ENCODE measurements at places on chromosomes 3 and 15. TPM values are rescaled to one million over a fixed set of nuclear protein-coding genes. Genes with fewer than 3 reads are reported as not detected.
A peak's percentile ranks its signal among the peaks of the same experiment; 100 is the strongest.

DNA sequence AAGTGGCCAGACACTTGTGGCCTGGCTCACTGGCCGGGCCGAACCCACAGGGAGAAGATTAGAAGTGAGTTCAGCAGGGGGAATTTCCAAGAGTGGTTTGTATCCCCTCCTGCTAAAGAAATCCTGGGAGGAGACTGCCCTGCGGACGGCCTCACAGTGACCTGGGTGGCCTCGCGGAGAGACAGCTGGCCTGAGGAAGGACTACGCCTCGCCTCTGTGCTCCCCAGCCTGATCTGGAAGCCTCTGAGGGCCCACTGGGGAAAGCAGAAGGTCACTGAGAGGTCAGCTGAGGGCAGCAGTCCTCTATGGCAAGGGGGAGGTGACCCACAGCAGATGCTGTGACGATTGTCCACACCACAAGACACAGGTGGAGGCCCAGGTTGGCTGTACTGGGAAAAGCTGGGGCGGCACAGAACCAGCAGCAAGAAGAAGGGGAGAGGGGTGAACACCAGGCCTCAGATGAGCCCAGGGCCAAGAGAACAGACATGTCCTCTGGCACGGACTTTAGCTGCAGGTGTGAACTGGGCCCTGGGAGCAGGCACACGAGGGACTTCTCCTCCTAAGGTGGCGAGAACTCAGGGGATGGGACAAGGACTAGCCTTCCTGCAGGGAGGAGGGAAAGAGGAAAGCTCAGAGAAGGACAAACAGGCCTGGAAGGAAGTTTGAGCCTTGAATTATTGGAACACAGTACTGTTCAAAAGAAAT lies 37.2 kb upstream of the DLG1 start:
- H3K36me3 ChIP-seq = no peaks in the 10 kb centered on the region
- no peaks in the 10 kb centered on the region for H3K4me1 ChIP-seq
- DNase-seq = no peak

DNA sequence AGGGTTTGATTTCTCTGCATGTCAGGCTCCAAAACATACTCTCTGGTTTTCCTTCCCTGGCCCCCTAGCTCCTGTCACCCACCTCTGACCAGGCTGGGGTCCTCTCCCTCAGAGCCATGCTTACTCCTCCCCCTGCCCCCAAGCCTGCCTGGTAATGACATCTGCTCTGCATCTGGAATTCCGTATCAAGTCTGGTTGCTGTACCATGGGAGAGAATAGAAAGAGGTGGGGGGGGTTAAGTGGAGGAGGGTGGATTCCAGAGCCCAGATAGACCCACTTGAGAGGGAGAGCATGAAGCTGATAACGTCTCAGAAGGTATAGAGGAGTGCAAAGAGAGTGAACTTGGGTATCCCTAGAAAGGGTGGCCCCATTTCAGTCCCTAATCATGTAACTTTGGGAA lies 4.2 kb downstream of the IGDCC4 start:
- no peak overlapping the region for H3K27ac ChIP-seq
- H3K36me3 ChIP-seq = no peaks in the 10 kb centered on the region
- no peaks in the 10 kb centered on the region for H3K27me3 ChIP-seq
- no peak for DNase-seq
- no peak overlapping the region for H3K4me3 ChIP-seq
- peaks cover 29% of the 10 kb centered on the region for H3K4me1 ChIP-seq

LTK gene
- total RNA-seq = 9.2 TPM

- no peak overlapping the region for H3K4me3 ChIP-seq
- no peaks in the 10 kb centered on the region for H3K36me3 ChIP-seq
- H3K4me1 ChIP-seq = no peaks in the 10 kb centered on the region
- DNase-seq = no peak
- no peak overlapping the region for H3K27ac ChIP-seq
Measured at GRCh38 chr3:164470471-164470870, 607.8 kb downstream of the SI start.

- no peak for DNase-seq
- no peak overlapping the region for H3K27ac ChIP-seq
- H3K27me3 ChIP-seq = no peaks in the 10 kb centered on the region
- no peak overlapping the region for H3K4me3 ChIP-seq
- no peaks in the 10 kb centered on the region for H3K36me3 ChIP-seq
Measured at GRCh38 chr3:101544161-101544850, 17.4 kb upstream of the TRMT10C start.

MUSTN1 gene
- total RNA-seq = 0.44 TPM

MGLL gene
- 6.8 TPM for total RNA-seq

DNA sequence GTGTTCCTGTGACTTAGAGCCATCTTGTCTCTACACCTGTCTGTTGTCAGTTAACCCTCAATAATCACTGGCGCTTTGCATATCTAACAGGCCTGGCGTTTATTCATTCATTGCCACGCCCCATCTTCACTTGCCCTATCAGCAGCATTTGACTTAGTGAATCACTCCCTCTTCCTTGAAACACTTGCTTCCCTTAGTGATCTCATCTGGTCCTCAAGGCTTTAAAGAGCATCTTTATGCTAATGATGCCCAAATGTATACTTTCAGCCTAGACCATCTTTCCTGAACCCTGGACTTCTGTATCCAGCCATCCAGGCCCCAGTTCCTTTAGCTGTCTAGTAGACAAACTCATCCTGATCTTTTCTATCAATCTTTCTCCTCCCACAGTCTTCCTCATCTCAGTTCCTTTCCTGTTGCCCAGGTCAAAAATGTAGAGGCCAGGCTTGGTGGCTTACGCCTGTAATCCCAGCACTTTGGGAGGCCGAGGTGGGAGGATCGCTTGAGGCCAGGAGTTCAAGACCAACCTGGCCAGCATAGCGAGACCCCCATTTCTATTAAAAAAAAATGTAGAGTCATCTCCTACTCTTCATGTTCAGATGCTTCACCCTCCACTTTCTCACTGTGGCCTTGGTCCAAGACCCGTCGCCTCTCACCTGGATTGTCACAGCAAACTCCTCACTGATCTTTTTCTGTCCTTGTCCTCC lies 1.4 kb upstream of the IGDCC4 start:
- no peaks in the 10 kb centered on the region for H3K36me3 ChIP-seq
- peaks cover 24% of the 10 kb centered on the region for H3K4me1 ChIP-seq
- H3K27ac ChIP-seq = no peak overlapping the region
- H3K4me3 ChIP-seq = no peak overlapping the region
- no peaks in the 10 kb centered on the region for H3K27me3 ChIP-seq

DNA sequence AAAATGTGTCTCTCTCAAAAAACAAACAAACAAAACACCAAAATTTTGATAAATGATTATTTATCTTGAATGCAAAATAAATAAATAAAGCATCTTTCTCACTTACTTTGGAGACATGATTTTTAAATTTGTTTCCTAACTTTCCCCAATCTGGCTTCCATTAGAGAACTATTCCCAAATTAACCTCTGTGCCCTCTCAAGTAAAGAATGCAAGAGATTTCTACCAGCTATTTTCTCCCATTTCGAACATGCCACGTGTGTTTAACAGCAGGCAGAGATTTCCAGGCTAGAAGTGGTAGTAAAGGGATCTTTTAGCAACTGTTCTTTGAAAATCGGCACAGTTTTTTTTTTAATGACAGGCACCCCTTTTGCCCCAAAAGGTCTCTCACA lies 269.1 kb downstream of the SHQ1 start:
- H3K36me3 ChIP-seq = no peaks in the 10 kb centered on the region
- no peak overlapping the region for H3K4me3 ChIP-seq
- H3K27me3 ChIP-seq = no peaks in the 10 kb centered on the region
- no peaks in the 10 kb centered on the region for H3K4me1 ChIP-seq
- no peak for DNase-seq

DNA sequence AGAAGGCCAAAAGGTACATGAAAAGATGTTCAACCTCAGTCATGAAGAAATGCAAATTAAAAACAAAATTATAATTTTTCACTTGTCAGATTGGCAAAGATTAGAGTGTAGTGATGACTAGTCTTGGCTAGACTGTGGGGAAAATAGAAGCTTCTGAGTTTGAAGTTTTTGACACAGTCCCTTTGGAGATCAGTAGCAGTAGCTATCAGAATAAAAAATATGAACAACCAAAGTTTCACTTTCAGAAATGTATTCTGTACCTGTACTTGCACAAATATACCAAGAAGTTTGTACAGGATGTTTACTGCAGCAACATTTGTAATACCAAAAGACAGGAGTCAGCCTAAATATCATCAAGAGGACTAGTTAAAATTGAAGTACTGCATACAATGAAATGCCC lies 14.1 kb downstream of the ATP2C1 start:
- H3K4me3 ChIP-seq = no peak overlapping the region
- no peaks in the 10 kb centered on the region for H3K36me3 ChIP-seq
- no peak for DNase-seq
- no peaks in the 10 kb centered on the region for H3K27me3 ChIP-seq
- H3K4me1 ChIP-seq = no peaks in the 10 kb centered on the region

DNA sequence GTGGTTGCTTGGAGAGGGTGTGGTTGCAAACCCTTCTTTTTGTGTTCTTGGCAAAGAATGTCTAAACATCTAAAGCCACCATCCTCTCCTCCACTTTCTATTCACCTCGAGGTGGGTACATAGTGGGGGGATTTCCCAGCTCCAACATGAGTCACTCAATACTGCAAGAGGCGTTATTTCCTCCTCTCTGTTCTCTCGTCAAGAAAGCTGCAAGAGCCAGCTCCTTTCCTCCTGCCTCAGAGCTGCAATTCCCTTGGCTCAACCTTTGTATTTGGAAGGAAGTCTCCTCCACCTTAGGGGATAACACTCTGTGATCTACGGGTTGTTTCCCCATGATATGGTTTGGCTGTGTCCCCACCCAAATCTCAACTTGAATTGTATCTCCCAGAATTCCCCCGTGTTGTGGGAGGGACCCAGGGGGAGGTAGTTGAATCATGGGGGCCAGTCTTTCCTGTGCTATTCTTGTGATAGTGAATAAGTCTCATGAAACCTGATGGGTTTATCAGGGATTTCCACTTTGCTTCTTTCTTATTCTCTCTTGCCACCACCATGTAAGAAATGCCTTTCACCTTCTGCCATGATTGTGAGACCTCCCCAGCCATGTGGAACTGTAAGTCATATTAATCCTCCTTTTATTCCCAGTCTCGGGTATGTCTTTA lies 138.4 kb downstream of the PLCL2 start:
- H3K27me3 ChIP-seq = no peaks in the 10 kb centered on the region
- no peaks in the 10 kb centered on the region for H3K36me3 ChIP-seq
- H3K4me1 ChIP-seq = no peaks in the 10 kb centered on the region
- H3K27ac ChIP-seq = no peak overlapping the region
- no peak overlapping the region for H3K4me3 ChIP-seq

- peaks cover 20% of the 10 kb centered on the region for H3K4me1 ChIP-seq
- DNase-seq = no peak
- 0 out of 2 replicates have a peak overlapping the region, but pooled peaks have one; percentile 0 for H3K4me3 ChIP-seq
Measured at GRCh38 chr3:156812521-156813335, 13.4 kb upstream of the LEKR1 start.

ALDH1A3 gene
- 248 TPM for total RNA-seq

DNA sequence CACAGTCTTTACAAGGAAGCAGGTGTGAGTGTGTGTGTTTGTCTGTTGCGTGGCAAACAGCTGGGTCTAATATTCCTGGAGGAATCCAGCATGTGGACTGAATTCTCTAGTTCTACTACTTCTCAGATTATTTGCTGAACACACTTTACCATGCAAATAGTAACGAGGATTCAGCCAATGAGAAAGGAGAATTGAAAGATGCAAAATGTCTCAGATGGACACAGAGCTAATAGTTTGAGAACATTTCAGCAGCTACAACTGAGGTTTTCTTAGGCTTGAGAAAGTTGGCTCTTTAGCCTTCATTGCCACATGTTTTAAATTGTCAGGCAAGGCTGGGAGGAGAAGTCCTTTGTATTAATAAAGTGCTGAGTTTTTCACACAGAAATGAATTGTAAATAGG lies 568.0 kb upstream of the MDFIC2 start:
- H3K27ac ChIP-seq = no peak overlapping the region
- no peaks in the 10 kb centered on the region for H3K4me1 ChIP-seq
- no peak for DNase-seq
- H3K36me3 ChIP-seq = no peaks in the 10 kb centered on the region
- H3K4me3 ChIP-seq = no peak overlapping the region
